Central memory CD4-positive, alpha-beta T cell (primary cell): ENCODE measurements at places on chromosomes 7 and 10.

DNA sequence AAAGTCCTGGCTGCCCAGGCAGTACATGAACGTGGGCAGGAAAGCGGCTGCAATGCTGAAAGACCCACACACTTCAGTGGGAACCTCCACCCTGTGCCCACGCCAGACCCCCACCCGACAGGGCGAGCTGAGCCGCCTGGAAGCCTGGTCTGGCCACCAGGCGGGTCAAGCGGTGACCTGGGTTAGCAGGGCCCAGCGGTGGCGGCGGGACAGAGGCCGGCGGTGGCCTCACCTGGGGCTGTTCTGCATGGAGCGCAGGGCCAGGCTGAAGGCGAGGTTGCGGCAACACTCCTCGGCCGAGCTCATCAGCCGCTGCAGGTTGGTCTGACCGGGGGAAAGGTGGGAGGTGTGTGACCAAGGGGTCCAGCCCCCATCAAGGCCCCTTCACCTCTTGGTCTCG, 11.6 kb upstream of the MICALL2 start:
- DNase-seq: no peak

- DNase-seq: no peak
Observed at GRCh38 chr7:7882888-7883287, 85.7 kb upstream of the GLCCI1 start.

GRCh38 chr7:18179093-18179492, 151.4 kb upstream of the PRPS1L1 start:
- DNase-seq: no peak

GRCh38 chr7:132656846-132657776, 80.8 kb upstream of the PLXNA4 start:
- DNase-seq: no peak

DNA sequence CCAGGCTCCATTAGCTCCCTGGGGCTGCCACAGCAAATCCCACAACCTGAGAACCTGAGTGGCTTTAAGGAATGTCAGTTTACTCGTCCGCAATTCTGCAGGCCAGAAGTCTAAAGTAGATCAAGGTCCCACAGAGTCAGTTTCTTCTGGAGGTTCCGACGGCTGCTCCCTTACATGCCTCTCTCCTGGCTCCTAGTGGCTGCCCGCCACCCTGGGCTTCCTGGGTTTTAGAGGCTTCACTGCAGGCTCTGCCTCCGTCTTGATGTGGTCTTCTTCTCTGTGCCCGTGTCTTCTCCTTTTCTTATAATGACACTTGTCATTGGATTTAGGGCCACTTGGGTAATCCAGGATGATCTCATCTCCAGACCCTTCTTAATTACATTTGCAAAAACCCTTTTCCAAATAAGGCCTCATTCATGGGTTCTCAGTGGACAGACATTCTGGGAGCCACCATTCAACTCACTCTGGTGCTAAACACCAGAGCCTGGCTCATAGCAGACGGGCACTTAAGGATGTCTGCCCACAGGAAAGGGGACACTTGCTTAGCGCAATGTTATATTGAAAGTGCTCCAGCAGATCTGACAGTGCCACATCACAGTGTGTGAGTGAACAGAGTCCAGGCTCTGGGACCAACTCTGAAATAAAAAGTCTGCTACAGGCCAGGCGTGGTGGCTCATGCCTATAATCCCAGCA, 77.6 kb downstream of the VWC2 start:
- no peak for DNase-seq

- DNase-seq: no peak
Observed at GRCh38 chr7:8113184-8113583, 144.6 kb downstream of the GLCCI1 start.

DNA sequence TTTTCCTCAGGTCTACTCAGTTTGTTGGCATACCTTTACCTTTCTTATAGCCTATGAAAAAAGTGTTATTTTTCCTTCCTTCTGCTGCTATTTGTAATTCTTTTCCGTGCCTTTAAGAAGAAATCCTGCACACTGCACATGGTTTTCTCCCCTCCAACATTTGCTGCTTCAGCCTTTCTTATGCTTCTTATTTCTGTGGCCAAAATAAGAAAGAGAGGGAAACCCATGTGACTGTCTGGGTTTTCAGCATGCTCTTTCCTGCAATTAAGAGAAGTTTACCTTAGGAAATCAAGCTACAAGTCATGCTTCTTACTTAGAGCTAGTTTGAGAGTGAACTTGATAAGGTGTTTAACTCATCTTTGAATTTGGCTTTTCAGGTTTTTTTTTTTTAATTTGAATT, 11.0 kb downstream of the TBC1D12 start:
- no peak for DNase-seq

DNA sequence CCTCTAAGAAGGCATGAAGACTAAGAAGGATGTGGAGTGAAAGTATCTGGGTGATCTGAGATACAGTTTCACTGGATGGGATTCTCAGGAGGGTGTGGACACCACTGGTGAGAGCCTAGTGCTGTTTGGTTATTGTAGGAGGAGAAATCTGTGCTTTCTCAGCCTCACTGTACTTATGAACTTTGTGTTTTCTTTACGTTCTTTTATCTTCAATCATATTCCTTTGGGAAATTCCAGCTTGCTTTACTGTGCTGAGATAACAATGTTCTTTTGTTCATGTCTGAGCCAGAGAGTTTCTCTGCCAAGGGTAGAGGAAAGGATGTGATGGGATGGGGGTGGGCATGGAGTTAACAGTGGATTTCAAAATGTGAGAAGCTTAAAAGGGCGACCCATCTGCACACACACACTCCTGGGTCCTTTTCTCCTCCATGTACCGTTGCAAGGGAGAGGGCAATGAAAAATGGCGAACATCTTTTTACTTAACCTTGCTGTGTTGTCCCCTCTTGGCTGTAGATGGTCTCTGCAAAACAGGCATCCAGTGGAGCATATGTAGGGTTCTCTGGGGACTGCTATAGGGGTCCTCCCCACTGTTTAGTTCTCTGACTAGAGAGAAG, 25.0 kb upstream of the TAX1BP1 start:
- no peak for DNase-seq

- DNase-seq: no peak
Observed at GRCh38 chr7:121085922-121086321, 97.4 kb downstream of the CPED1 start.

GRCh38 chr10:111707076-111707475, 476.5 kb downstream of the GPAM start:
- DNase-seq: no peak

GRCh38 chr10:30365278-30365677, 16.2 kb upstream of the MTPAP start:
- DNase-seq: no peak

GRCh38 chr10:110115784-110116520, 91.5 kb upstream of the MXI1 start:
- no peak for DNase-seq

GRCh38 chr7:124251636-124252035, 218.8 kb upstream of the TMEM229A start:
- DNase-seq: no peak

DNA sequence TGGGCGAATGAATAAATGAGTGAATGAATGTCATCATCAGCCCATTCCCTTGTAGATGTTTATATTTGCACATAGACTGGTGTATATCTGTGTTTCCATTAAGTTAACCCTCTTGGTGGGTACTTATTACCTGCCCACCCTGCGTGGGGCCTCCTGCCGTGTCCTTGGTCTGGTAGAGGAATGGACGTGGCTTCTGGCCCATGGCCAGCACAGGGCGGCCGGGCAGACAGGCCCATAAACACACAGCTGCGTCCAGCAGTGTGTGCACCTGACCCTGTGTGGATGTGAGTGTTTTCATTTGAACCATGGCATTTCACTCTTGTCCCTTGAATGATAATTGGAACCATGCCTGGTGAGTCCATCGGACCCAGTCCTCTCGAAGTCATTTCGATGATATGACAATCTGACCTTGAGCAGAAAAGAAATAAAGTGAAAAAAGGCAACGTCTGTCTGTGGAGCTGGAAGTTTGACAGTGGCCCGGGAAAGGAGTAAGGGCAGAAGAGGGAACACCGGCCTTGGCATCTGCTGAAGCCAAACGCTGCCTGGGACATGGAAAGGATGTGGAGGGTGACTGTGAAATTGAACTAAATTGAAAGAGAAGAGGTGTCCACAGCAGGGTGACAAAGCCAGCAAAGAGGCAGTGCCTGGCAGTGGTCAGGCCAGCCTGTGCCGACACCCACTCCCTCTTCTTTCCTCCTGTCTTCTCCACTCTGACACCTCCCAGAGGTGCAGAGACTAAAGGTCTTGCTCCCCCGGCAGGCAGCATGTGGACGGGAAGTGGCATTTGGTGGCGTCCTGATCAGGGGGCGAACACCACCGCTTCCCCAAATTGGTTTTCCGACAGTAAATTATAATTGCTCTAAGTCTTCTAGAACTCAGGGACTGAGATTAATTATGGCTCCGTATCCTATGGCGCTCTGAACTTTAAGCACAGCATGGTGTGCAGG, 199.0 kb upstream of the ZMIZ1 start:
- DNase-seq: no peak

DNA sequence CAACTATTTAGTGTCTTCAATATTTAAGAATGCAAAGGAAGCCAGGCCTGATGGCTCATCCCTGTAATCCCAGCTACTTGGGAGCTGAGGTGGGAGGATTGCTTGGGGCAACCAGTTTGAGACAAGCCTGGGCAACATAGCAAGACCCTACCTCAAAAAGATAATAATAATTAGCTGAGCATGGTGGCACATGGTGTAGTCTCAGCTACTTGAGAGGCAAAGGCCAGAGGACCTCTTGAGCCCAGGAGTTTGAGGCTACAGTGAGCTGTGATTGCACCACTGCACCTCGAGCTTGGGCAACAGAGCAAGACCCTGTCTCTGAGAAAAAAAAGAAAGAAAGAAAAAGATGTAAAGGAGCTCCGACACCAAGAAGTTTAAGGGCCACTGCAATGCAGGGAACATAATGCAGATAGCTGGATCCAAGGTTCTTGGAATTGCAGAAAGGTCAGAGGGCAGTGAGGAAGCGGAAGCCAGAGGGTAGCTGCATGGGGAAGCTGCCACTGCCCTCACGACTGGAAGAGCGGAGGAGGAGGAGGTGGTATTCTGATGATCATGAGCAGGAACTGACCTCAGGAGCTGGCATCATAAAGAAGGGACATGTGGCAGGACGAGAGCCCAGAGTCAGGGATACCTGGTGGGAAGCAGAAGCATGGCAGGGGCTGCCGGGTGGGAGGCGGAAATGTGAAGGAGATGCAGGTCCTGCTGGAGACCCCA, 60.2 kb upstream of the PODXL start:
- DNase-seq: no peak

GRCh38 chr10:52312942-52313255, 1.2 kb upstream of the DKK1 start:
- no peak for DNase-seq

DNA sequence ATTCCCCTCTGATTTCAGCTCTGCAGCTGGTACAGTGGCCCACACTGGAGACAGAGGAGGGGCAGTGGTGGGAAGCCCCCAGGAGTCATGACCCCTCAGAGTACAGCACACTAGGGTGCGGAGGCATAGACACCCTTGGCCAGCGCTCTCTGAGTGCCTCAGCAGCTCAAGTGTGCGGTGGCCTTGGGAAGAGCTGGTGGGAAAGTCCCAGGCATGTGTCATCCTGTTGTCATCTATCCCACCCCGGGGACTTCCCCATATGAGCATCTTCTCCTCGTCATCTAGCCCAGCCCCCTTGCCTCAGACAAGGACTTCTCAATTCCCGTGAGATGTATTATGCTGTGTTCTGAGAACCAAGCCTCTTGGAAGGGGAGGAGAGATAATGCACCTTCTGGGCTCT, 15.6 kb upstream of the PPIF start:
- peak; percentile 76 for DNase-seq

DNA sequence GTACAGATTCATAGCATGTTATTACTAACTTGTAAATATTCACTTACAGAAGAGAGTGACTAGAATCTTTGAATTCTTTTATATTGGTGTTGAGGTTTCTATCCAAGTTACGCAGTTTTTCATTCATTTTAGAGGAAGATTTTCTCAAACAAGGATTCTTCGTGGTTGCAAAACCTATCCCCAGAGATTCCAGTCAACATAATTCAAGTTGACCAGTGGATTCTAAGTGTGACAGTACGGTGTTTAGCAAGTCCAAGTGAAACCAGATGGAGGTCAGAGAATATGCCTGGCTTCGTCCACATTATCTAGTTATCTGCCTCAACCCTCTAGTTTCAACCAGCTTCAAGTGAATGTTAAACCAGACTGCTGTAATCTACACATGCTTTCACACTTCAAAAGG, 131.9 kb downstream of the SDK1 start:
- DNase-seq: no peak

- no peak for DNase-seq
Observed at GRCh38 chr7:69781412-69781846, 183.2 kb downstream of the AUTS2 start.

GRCh38 chr7:150968056-150968733, 9.9 kb downstream of the KCNH2 start:
- DNase-seq: no peak

DNA sequence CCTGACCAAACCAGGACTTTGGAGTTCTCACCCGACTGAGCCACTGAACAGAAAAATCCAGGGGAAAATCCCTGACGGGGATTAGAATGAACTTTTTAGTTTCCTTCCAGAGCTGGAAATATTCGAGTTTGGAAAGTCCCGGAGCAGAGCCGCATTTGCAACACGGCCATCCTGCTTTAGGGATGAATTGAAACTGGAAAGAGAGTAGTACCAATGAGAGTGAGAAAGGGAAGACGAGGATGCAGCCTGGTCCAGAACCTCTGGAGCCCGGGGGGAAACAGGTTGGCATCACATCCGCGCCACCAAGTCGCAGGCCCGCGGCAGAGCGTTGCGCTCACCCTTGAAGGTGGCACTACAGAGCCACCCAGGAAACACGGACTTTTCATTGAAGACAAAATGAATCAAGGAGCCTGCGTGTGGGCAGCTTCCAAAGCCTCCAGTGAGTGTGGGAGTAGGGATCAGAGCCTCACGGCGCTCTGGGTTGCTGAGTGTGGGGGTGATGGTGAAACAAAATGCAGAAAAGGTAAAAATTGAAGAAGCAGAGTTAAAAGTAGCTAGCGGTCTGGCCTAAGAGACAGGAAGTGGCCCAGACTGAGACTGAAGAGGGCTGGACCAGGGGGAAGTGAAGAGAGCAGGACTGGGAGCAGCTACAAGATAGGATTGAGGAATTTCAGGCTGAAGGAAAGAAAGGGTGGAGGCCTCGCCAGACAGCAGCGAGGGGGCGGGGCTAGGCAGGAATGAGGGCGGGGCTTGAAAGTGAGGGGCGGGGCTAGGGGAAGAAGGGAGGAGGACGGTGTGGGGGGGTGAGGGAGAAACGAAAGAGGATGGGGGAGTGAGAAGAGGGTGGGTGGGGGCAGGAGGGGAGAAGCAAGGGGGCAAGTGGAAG, 1.8 kb downstream of the SMURF1 start:
- DNase-seq: peak; percentile 63

GRCh38 chr10:91238191-91238590, 17.7 kb downstream of the PCGF5 start:
- no peak for DNase-seq

GRCh38 chr10:49362596-49363260, 33.2 kb downstream of the DRGX start:
- no peak for DNase-seq

GRCh38 chr10:102603946-102604345, 40.3 kb upstream of the TRIM8 start:
- no peak for DNase-seq

DNA sequence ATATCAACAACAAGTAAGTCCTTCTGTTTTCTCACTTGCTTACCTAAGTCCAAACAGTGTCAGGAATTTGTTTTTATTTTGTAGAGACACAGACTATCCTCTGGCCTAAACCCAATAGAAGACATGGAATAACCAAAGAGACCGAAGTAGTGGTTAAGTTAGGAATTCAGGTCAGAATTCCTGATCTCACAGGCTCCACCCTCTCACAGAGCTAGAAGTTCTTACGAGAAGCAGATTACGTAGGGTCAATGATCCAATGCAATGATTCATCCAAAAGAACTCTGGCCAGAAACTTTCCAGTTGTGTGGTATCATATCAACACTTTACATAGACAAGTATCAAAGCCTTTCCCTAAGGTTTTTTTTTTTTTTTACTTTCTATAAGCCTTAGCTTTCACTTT, 73.8 kb downstream of the IQUB start:
- DNase-seq: no peak
